ENCODE measurements at places on chromosomes 6 and 20.

- DNase-seq = peak; percentile 44
Observed at GRCh38 chr20:58841539-58842264, 9.0 kb downstream of the GNAS-AS1 start.

GRCh38 chr20:17850684-17851026 is 117.9 kb downstream of the SNX5 start:
- no peak for DNase-seq

DNA sequence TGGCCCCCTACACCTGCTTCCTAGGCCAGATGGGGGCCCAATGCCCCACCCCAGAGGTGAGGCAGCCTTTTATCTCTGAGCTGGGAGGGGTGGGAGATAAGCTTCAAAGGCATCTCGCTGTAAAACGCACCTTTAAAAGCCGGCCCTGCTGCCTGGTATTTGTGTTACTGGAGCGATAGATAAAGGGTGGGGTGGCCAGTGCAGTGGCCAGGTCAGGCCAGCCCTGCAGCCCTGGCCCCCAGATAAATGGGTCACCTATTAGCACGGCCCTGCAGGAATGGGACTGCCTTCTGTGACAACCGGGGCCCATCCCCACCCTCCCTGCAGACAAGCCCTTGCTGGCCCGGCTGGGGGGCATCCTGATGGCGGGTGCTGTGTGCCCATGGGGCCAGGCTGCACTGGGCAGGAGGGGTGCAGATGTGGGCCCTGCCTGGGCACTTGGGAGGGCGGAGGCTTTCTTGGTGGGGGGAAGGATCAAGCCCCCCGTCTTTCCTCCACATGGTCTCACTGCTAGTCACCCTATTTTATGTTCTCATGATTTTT is 3.0 kb upstream of the RBBP8NL start:
- DNase-seq = no peak

- no peak for DNase-seq
Observed at GRCh38 chr20:2283706-2284423, 11.9 kb upstream of the TGM3 start.

DNA sequence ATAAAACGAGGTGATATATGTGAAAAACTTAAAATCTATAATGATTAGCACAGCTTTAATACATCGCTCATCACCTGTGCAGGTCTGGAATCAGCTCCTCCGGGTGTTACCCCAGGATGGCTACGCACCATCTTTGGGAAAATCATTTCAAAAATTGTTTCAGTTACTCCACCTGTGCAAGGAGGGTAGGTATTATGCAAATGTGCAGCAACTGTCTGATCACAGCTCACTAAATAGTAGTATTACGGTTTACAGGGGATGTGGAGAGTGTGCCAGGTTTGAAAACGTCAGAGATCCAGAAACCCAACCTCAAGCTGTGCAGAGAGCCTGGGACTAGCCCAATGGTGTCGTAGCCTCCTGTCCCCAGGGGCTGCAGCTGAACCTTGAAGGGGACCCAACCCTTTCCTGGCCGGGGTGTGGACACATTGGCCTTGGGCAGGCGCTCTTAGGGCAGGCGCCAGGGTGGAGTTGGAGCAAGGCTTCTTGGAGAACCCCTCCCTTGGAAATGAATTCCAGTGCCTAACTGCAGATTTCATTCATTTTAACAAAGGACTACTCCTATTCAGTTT is 24.2 kb upstream of the SGK1 start:
- no peak for DNase-seq

DNA sequence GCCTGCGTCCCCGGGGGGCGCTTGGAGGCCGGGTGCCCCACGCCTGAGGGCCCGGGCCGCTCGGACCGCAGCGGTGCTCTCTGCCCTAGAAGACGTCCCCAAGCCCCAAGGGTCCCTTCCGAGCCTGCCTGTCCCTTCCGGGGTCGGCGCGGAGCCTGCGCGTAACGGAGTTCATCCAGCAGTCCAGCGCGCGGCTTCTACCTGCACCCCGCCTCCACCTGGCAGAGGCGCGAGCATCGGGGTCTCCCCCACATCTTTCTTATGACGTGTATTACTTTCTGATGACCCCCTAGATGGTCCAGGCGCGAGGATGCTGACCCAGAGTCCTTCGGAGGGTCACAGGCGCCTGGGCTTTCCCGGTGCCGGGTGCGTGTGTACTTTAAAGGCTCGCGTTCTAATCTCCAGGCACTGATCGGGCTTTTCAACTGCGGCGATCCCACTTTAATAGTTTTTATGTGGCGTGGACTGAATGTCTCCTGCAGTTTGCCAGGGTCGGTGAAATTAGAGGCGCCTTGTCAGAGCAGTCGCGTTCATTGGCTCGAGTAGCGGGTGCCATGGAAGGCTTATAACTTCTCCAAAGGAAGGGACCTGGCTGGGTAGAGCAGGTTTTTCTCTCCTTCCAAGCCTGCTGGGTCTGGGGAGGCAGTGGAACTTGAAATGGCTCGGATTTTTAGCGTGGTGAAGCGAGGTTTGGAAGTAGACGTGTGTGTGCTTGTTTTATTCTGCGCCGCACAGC is 912 bp downstream of the EYA4 start:
- DNase-seq = peak; percentile 75

- DNase-seq = no peak
Observed at GRCh38 chr6:46828939-46829338, 35.8 kb downstream of the MEP1A start.

- DNase-seq = no peak
Observed at GRCh38 chr20:47780720-47781389, 4.4 kb downstream of the SULF2 start.

GRCh38 chr20:2867081-2867864 is 6.0 kb upstream of the PTPRA start:
- DNase-seq = no peak

GRCh38 chr20:25300496-25301170 is 52.7 kb downstream of the PYGB start:
- DNase-seq = no peak

- no peak for DNase-seq
Observed at GRCh38 chr20:61909821-61910220, 155.9 kb downstream of the TAF4 start.

DNA sequence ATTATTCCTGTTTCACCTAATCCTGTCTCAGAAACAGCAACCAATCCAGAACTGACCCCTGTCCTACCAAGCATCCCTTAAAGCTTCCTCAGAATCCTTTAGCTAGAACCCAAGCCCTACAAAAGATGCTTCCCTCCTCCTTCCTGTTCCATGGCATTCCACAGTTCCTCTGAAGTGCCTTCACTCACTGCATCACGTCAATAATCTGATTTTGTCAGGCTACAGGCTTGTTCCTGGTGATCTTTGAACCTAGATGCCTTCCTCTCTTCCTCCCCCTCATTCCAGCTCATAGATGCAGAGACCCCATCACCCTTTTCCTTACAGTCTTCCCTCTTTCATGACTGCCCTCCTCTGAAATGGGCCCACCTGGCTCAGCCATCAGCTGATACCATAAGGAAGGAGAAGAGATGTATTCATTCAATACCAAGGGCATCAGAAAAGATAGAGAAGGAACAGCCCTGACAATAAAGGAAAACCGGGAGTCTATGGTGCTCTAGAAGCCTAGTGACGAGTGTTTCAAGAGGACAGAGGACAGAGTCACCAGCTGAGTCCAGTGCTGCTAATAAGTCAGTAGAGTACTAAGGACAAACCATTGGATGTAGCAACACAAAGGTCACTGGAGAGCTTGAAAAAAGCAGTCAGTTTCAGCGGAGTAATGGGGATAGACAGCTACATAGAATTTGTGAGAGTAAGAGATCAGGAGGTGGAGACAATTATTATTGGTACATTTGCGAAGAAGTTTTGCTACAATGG is 62.5 kb upstream of the SPDEF start:
- no peak for DNase-seq

Measured in right forelimb (tissue), 1 donor.